Suprapubic skin (tissue), 4 donors: ENCODE measurements at places on chromosomes 7 and 10. TPM values are rescaled to one million over a fixed set of nuclear protein-coding genes. Genes with fewer than 3 reads are reported as not detected.

- peaks cover 16% of the 10 kb centered on the region for H3K4me1 ChIP-seq
- no peak overlapping the region for H3K27ac ChIP-seq
- no peaks in the 10 kb centered on the region for H3K36me3 ChIP-seq
- no peak overlapping the region for H3K4me3 ChIP-seq
- no peak for DNase-seq
- H3K27me3 ChIP-seq: no peaks in the 10 kb centered on the region
Observed at GRCh38 chr10:78313636-78314035, 280.0 kb downstream of the RPS24 start.

DNA sequence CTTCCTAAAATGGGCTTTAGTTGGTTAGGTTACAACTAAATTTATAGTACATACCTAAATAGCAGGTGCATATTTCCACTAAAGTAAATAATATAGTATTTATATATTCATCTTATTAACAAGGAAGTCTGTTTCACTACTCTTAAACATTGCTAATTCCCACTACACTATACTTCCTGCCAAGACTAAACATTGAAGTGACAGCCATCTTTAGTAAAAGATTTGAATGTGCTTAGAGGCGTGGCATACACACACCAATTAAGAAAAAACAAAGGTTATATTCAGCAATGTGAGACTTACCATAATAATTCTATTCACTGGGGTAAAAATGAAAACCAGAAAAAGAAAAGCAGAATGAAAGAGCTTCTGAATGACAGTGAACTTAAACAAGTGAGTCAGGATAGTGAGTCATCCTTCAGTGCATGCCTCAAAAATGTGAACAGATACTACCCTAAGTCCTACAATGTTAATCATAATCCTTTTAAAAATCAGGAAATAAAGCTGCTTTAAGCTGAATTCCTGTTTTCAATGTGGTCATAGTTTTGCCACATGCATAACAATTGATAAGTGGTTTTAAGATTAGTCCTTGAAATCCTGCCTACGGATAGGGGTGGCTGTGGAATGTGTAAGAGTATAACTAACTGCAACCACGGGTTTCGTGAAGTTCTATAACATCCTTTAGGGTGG lies 59.4 kb downstream of the USP6NL start:
- H3K4me3 ChIP-seq: no peak overlapping the region
- no peak for DNase-seq
- no peak overlapping the region for H3K27ac ChIP-seq
- no peaks in the 10 kb centered on the region for H3K27me3 ChIP-seq

DNA sequence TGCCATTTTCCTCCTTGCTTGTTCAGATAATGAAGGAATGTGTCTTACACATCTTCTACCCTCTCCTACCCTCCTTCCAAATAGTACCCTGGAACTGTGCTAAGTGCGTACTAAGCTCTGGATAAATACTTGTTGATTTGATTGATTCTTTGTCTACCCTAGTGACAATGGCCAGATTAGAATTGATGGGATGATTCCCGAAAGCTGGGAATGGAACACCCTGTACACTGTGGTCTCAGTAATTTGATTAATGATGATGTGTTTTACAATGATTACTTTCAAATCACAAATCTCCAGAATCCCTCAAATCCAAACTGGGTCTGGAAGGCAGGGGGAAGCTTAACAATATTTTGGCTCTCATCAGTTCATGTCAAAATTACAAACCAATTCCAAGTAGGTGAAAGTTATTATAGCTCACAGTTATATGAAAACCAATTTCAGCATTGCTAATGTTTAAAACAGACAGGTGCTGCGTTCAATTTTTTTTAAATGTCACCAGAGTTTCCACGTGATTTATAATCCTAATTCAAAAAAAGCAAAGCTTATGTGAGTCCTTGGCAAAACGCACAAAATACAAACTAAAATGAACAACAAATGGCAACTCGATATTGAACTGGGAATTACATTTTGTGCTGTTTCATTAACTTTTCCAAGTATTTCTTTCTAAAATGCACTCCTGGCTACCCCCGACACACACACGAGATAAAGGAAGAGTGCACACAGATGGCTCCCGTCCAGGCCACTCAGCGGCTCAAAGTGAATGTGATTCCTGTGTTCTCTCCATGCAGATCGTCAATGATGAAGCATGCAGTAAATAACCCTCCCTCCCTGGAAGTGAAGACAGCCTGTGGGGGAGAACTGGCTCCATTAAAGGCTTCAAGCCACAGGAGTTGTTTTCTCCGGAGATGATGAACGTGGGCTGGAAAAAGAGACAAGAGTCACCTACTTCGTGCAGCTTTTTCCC lies 21.7 kb upstream of the ADRB1 start:
- H3K4me1 ChIP-seq: peaks cover 45% of the 10 kb centered on the region
- no peaks in the 10 kb centered on the region for H3K36me3 ChIP-seq
- peak overlapping the region; percentile 10 for H3K27ac ChIP-seq
- no peak overlapping the region for H3K4me3 ChIP-seq
- no peaks in the 10 kb centered on the region for H3K27me3 ChIP-seq
- no peak for DNase-seq

DNA sequence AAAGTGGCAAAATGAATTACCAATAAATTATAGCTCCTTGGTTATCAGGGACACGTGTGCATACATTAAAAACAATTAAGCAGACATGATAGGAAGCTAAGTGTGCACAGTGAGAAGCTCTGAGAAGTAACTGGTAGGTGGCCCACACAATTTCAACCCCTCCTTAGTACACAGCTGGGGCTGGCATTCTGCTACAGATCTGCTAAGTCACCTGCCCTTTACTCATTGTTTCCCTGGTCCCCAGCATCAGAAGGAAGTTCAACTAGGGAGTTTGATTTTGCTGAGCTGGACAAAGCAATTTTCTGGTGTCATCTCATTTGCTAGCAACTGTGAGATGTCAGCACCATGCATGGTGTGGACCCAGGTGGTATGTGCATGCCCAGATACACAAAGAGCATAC lies 424.1 kb upstream of the NPVF start:
- H3K4me3 ChIP-seq: no peak overlapping the region
- no peak overlapping the region for H3K27ac ChIP-seq
- H3K27me3 ChIP-seq: no peaks in the 10 kb centered on the region
- no peak for DNase-seq

GRCh38 chr7:1608318-1608717 lies 38.5 kb upstream of the PSMG3 start:
- no peaks in the 10 kb centered on the region for H3K36me3 ChIP-seq
- no peak for DNase-seq
- peaks cover 35% of the 10 kb centered on the region for H3K27me3 ChIP-seq
- H3K4me3 ChIP-seq: no peak overlapping the region
- H3K4me1 ChIP-seq: no peaks in the 10 kb centered on the region

- H3K27ac ChIP-seq: no peak overlapping the region
- no peaks in the 10 kb centered on the region for H3K36me3 ChIP-seq
- H3K4me1 ChIP-seq: no peaks in the 10 kb centered on the region
- H3K4me3 ChIP-seq: no peak overlapping the region
Observed at GRCh38 chr7:44291733-44292419, 33.5 kb downstream of the CAMK2B start.

DNA sequence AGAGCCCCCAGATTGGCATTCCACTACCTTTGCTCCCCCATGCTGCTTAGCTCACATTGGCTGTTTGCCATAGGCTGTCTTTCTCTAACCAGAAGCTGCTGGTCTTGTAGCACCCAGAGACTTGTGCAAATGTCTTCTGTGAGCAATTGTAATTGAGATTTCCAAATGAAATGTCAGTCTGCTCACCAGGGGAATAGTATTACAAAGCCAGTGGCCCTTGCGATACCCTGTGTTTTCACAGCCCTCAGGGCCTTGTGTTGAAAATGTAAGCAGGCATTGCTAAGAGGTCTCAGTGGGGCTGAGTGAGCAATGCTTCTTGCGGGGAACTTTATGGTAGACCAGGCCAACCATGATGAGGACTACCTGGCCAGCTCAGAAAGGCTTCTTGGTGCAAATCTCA lies 746.5 kb downstream of the LRMDA start:
- H3K4me3 ChIP-seq: no peak overlapping the region
- no peaks in the 10 kb centered on the region for H3K36me3 ChIP-seq
- DNase-seq: no peak
- H3K4me1 ChIP-seq: no peaks in the 10 kb centered on the region
- no peak overlapping the region for H3K27ac ChIP-seq
- H3K27me3 ChIP-seq: no peaks in the 10 kb centered on the region

- no peak overlapping the region for H3K27ac ChIP-seq
- H3K4me3 ChIP-seq: no peak overlapping the region
- no peak for DNase-seq
- H3K36me3 ChIP-seq: no peaks in the 10 kb centered on the region
- H3K27me3 ChIP-seq: no peaks in the 10 kb centered on the region
Observed at GRCh38 chr7:106384373-106384772, 99.6 kb upstream of the NAMPT start.

DNA sequence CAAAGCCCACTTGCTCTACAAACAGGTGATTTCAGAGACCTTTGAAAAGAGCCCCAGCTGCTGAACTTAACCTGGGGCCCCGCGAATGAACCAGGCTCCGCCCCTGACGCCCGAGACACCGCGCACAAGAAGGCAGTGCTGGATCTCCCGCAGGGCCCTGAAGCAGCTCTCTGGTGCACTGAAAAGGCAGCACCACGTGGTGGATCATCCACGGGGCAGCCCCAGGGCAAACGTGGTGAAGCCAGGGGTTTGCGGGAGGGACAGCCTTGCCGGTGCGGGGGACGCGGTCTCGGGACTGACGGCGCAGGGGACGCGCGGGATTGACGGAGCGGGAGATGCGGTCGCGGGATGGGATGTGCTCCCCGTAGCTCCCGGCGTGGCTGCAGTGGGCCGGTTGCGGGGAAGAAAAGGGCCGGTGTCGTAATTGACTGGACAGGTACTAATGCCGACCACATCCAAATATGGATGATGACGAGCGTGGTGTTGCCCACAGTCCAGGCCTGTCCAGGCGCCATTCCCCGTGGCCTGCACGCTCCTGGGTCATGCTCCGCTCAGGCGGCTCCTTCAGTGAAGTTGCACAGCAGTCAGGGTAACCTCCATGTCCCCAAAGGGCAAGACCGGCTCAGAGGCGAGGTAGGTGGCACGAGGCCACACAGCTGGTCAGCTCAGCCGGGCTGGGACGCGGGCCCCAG lies 421.1 kb downstream of the DNAJB6 start:
- no peaks in the 10 kb centered on the region for H3K27me3 ChIP-seq
- no peak overlapping the region for H3K27ac ChIP-seq
- H3K36me3 ChIP-seq: no peaks in the 10 kb centered on the region
- H3K4me1 ChIP-seq: no peaks in the 10 kb centered on the region
- no peak for DNase-seq

GRCh38 chr10:126421756-126422256 lies 33.5 kb upstream of the ADAM12 start:
- no peaks in the 10 kb centered on the region for H3K27me3 ChIP-seq
- no peaks in the 10 kb centered on the region for H3K36me3 ChIP-seq
- H3K4me3 ChIP-seq: no peak overlapping the region
- no peaks in the 10 kb centered on the region for H3K4me1 ChIP-seq

- no peaks in the 10 kb centered on the region for H3K27me3 ChIP-seq
- peaks cover 9% of the 10 kb centered on the region for H3K4me1 ChIP-seq
- no peaks in the 10 kb centered on the region for H3K36me3 ChIP-seq
- DNase-seq: peak; percentile 79
Observed at GRCh38 chr10:30529373-30529998, 95.5 kb downstream of the MAP3K8 start.

DNA sequence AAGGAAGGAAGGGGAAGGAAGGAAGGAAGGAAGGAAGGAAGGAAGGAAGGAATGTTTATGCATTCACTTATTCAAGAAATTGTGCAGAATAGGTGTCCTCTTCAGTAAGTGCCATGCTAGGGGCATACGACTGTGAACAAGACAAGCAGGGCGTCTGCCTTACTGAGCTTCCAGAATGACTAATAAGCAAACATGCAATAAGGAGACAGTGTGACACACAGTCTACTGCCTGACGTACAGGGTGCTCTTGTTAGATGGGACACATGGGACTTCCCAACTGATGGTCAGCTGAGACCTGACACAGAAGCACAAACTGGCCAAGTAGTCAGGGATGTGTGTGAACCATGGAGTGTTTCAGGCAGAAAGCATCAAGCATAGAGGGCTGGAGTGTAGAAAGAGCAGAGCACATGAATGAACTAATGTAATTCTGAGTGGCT lies 18.2 kb downstream of the DNAJC12 start:
- DNase-seq: no peak
- H3K27ac ChIP-seq: no peak overlapping the region
- no peaks in the 10 kb centered on the region for H3K36me3 ChIP-seq
- no peak overlapping the region for H3K4me3 ChIP-seq

DNA sequence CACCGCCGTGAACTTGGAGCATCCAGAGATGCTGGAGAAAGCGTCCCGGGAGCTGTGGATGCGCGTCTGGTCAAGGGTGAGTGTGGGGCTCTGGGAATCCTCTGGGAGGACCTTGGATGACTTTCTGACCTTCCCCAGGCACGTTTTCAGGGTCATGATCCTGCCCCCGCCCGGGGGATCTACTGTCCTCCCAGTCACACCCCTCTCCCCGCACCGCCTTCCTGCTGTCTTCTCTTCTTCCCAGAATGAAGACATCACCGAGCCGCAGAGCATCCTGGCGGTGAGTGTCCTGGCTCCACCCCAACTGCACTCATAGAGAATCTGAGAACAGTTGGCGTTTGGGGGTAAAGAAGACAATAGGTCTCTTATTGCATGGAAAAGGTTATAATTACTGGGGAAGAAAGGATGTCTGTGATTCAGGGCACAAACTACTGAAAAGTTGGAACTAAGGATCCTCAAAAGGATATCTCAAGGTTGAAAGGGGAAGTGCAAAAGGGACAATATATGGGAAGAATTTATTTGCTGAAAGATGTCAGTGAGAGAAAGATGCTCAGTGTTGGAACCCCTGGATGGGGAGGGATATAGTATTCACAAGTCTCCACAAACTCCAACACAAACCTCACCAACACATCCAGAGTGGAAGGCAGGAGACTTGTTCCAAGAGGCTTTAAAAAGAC lies 1.9 kb downstream of the GSTK1 start:
- H3K36me3 ChIP-seq: peaks cover 33% of the 10 kb centered on the region
- H3K4me3 ChIP-seq: peak overlapping the region; percentile 88
- no peaks in the 10 kb centered on the region for H3K27me3 ChIP-seq
- H3K27ac ChIP-seq: peak overlapping the region; percentile 87

GRCh38 chr7:23477157-23477499 lies 6.8 kb upstream of the IGF2BP3 start:
- peaks cover 100% of the 10 kb centered on the region for H3K27me3 ChIP-seq
- H3K27ac ChIP-seq: no peak overlapping the region
- no peak for DNase-seq
- peaks cover 13% of the 10 kb centered on the region for H3K4me1 ChIP-seq
- no peak overlapping the region for H3K4me3 ChIP-seq

DNA sequence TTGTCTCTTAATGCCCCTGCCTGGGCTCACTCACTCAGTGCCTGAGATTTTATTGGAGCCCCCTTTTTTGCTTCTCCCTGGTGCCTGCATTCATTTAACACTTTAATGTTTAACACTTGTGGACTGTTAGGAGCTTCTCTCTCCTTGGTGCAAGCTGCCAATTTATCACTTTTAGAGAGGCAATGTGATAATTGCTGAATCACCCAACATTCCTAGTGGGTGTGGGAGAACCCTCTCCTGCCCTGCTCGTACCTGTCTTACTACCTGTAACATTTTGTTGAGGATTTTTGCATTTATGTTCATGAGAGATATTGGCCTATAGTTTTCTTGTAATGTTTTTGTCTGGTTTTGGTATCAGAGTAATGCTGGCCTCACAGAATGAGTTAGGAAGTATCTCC lies 13.2 kb downstream of the STAM start:
- H3K36me3 ChIP-seq: no peaks in the 10 kb centered on the region
- H3K4me1 ChIP-seq: peaks cover 14% of the 10 kb centered on the region
- no peak overlapping the region for H3K27ac ChIP-seq
- no peak overlapping the region for H3K4me3 ChIP-seq
- H3K27me3 ChIP-seq: no peaks in the 10 kb centered on the region

- H3K4me1 ChIP-seq: peaks cover 66% of the 10 kb centered on the region
- H3K36me3 ChIP-seq: peaks cover under 1% of the 10 kb centered on the region
- H3K4me3 ChIP-seq: peak within 1 kb of the TSS; percentile 91
Observed at GRCh38 chr10:30433730-30434272, at the start of gene MAP3K8. TSS of gene MAP3K8 (plus strand) at chr10:30434184. CDS start at chr10:30438939, 4,755 bp downstream.

The UPF2 gene
- total RNA-seq: 16.3 TPM

The GPR26 gene
- not detected for total RNA-seq
